H9 (cell line): ENCODE measurements at places on chromosomes 1 and 21.

GRCh38 chr1:247064304-247064703, 14.3 kb downstream of the ZNF670 start:
- no peak for DNase-seq

GRCh38 chr21:43877936-43878575, 13.0 kb downstream of the AGPAT3 start:
- DNase-seq: no peak

DNA sequence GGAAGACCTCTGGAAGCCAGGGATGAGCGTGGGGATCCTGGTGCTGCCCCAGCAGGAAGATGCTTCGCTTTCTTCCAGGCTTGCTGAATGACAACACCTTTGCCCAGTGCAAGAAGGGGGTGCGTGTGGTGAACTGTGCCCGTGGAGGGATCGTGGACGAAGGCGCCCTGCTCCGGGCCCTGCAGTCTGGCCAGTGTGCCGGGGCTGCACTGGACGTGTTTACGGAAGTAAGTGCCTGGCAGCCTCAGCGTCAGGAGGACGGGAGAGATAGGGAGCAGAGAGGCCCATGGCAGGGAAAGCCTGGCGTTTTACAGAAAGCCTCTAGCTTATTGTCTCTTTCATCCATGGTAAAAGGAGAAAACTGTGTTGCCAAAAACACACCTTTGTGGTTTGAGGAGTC, 23.5 kb downstream of the PHGDH start:
- DNase-seq: no peak

DNA sequence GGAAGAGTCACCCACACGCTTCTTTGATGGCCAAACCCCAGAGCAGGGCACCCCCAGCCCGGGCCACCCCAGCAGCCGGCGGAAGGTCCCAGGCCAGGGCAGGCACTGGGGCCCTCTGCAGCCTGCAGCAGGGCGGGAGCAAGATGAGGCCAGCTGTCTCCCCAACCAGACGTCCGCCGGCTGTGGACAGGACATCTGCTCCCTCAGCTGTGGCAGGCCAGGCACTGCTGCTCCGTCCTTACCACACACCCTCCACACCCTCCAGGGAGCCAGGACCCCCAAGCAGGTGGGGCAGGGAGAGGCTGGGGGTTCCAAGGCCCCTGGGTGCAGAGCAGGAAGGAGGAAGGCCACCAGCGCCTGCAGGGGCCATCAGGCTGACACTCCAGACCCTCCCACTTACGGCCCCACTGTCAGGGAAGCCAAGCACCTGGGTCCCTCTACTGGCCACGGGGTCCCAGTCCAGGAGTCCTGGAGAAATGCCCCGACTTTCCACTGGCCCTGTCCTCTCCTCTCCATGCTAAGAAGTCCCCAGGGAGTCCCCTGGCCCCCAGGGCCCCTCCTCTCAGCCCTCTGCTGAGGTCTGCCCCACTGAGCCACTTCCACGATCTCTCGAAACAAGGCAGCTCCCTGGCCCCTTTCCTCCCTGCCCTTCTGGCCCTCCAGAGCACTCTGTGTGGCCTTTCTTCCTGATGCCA, 5.6 kb downstream of the WNT9A start:
- DNase-seq: peak; percentile 50

DNA sequence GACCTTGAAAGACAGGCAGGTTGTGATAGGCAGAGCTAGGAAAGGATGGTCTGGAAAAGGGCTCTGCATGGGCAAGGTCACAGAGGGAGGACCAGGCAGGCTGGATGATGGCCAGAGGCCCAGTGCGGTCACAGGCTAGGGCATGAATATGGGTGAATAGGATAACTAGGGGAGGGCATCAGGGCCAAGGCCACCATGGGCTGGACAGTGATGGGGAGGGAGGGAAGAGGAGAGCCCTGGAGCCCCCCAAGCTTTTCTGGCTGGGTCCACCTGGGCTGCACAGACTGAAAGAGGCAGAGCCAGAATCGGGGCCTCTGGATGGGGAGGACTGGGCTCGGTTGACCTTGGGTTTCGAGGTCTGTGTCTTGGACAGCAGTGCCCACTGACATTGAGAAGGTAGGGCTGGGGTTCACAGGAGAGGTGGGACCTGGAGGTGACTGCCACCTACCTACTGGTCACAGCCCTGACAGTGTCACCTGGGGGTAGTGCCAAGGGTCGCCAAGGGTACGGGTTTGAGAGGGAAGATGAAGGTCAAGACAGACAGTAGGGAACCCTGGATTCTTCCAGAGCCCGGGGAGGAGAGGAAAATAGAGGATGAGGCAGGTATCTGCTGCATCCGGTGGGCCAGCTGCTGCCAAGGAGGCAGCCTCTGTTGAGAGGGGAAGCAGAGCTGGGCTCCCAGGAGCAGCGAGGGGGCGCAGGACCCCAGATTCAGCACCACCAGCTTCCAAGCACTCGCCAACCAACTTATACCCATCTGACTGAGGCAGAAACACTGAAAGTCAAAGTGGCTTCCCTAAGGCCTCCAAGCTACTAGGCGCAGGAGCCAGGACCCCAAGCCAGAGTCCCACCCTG, 6.1 kb upstream of the NPHP4 start:
- no peak for DNase-seq

GRCh38 chr21:44078411-44078981, 28.7 kb upstream of the PWP2 start:
- peak; percentile 48 for DNase-seq

GRCh38 chr1:117286562-117286961, 75.8 kb upstream of the VTCN1 start:
- no peak for DNase-seq

GRCh38 chr1:155131856-155132255, 3.8 kb upstream of the SLC50A1 start:
- DNase-seq: no peak

- no peak for DNase-seq
Observed at GRCh38 chr1:37562984-37563383, 6.2 kb downstream of the DNALI1 start.
